ENCODE measurements at places on chromosomes 11 and 22.

- no peak for DNase-seq
Measured at GRCh38 chr11:120123946-120124345, 14.0 kb downstream of the TRIM29 start.

- DNase-seq = no peak
Measured at GRCh38 chr11:36631774-36632173, 33.7 kb upstream of the RAG2 start.

GRCh38 chr11:8735094-8735493 lies 52.5 kb downstream of the RPL27A start:
- no peak for DNase-seq

DNA sequence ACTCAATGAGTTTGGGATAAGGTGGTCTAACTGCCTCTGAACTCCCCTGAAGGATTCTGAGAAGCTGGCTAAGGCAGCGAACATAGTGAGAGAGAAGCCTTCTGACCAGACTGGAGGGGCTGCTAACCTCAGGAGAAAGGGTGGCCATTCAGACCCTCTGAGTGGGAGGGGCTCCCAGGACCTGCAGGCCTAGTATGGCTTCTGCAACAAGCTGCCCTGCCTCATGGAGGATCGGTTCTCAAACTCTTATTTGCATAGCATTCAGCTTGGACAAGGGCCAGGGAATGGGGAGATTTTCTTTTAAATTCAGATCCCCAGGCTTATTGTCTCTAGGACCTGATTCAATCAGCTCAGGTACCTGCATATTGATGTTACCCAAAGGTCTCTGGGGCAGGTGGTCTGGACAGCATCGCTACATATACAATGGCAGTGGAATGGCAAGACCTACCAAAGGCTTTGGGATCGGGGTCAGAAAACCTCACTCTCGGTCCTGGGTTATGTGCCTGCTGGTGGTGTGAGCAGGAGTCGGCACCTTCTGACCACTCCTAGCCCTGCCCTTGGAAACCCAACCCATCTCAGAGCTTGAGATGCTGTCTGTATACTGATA lies 599.1 kb downstream of the BRD1 start:
- no peak for DNase-seq

- no peak for DNase-seq
Measured at GRCh38 chr11:103737747-103738146, 298.7 kb upstream of the DDI1 start.

GRCh38 chr11:118275176-118275575 lies 11.1 kb upstream of the MPZL2 start:
- DNase-seq = peak; percentile 11

- no peak for DNase-seq
Measured at GRCh38 chr22:50505776-50506610, 1.5 kb downstream of the LMF2 start.

DNA sequence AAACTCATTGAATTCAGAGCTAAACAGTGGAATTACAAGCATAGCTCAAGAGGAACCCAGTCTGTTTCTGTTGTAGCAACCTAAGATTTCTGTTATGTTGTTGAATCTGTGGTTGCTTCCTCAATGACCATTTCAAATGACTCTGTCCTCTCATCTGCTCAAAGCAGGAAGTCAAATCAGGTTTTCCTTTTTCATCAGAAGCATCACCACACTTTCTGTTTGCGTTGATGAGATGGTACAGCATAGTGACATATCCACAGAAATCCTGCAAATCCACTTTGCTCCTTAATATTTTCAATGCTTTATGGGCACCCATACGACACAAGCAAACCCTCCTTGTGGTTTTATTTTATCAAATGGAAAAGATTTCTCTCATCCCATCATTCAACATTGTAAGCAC lies 12.6 kb upstream of the UCP2 start:
- DNase-seq = no peak

All from CD4-positive, alpha-beta T cell treated with Interleukin-6 for 4 hours (primary cell).